RPMI7951 (cell line): ENCODE measurements at places on chromosomes 7 and 10. TPM values are rescaled to one million over a fixed set of nuclear protein-coding genes. Genes with fewer than 3 reads are reported as not detected.

The LBX1 gene
- total RNA-seq = not detected in 2 replicates

DNA sequence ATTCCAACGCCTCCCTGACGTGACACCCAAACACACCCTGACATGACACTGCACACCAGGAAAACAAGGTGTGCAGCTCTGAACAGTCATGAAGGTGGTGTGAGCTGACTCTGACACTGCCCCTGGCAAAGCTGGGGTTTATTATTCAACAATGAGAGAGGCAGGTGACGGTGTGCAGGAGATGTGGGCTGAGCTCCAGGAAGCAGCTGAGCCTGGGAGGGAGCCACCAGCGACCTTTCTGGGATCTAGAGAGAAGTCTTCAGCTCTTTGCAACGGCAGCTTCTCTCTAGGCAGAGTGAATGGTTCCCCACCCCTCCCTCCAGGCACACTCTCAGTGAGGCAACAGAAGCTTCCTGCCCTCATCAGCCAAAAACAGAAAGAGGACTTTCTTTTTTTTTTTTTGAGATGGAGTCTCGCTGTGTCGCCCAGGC is 65.6 kb downstream of the SH3PXD2A start:
- DNase-seq = no peak

- DNase-seq = no peak
Observed at GRCh38 chr10:26457088-26457487, 18.9 kb downstream of the APBB1IP start.

The TET1 gene
- 4.1 and 6.1 TPM in 2 replicates for total RNA-seq

- no peak for DNase-seq
Observed at GRCh38 chr10:106652279-106652678, 512.2 kb downstream of the SORCS1 start.

The SLC18A3 gene
- total RNA-seq = not detected in 2 replicates

The CYP2E1 gene
- not detected in 2 replicates for total RNA-seq

The SLC16A9 gene
- total RNA-seq = under 0.01 TPM in 1 of 2 replicates, not detected in the other

The MET gene
- 52.7 and 62.1 TPM in 2 replicates for total RNA-seq

DNA sequence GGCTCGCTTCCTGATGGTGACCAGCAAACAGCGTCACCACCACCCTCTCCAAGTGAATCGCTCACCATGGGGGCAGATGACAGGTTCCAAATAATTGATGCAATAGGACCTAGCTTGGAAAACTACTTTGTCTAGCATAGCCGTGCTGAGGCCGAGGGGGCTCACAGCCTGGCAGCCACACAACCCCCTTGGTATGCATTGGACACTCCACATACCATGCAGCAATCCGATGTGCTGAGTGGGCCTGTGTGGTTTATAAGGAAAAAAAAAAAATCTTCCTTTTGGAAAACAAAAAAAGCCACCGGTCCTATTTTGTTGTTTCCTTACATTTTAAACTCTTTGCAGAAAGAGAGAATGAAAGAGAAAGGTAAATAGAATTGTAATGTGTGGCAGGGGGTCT is 15.1 kb downstream of the GATA3 start:
- DNase-seq = peak; percentile 82

DNA sequence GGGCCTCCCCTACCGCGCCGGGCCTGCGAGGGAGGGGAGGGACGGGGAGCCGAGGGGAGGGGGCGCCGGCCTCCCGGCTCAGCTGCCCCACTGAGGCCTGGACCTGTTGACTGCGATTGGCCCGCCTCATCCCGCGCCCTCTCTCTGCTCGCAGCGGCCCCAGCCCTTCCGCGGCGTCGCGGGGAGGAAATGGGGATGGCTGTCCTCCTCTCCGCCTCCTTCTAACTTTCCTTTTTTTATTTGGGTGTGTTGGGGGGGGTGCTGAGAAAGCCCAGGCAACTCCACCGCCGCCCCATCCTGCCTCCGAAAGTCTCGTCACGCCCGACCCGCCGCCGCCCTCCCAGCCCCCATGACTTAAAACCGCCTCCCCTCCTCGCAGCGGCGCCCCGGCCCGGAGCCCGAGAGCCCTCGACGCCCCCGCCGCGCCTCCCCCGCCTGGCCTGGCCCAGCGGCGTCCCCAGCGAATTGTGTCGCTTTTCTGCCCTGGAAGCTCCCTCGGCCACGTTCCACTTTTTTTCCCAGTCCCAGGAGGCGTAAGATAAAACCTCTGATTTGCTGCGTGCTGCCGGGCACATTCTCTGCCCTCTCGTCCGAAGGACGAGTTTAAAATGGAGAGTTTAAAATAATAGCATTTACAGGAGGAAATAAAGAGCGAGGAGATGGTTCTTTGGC is 842 bp upstream of the SKIDA1 start:
- DNase-seq = peak; percentile 88

DNA sequence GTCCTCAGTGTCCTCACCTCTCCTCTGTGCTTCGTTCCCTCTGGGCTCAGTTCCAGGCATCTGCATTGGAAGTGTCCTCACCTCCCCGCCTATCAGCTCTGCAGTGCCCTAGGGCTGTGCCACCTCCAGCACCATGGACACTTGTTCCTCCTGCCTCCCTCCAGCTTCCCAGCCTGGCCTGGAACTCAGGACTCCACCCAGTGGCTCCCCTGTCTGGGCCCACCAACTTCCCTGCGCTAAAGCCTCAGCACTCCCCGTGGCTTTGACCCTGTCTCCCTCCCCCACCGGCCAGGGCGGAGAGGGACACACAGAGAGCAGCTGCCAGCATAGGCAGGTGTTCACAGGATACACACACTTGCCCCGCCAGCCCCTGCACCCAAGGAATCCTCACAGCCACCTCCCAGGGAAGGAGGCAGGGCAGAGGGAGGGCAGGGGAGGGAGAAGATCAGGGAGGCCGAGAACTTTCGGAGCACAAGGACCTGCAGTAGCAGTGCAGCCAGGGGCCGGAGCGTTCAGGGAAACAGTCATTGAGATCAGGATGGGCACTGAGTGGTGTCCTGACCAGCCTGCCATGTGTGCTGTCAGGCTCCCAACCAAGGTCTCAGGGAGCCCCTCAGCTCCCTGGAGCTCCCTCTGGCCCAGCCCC is 31.3 kb downstream of the ANXA8 start:
- no peak for DNase-seq

The GALNT17 gene
- not detected in 2 replicates for total RNA-seq

DNA sequence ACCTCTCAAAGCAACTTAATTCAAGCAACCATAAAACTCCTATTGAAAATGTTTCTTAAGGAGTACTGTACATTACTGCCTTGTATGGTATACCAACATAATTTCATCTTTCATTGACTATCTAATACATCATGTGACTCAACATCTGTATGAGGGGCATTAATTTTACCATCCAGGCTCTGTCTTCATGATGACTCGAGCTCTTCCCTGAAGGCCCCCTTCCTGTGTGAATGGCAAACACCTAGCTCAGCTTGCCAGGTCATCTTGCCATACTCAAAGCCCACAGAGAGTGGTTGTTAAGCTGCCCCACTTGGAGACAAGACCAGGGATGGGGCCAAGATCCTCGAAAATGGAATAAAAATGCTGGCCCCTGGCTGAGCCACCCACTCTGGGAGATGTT is 82.4 kb downstream of the SGMS1 start:
- DNase-seq = no peak

- DNase-seq = no peak
Observed at GRCh38 chr10:123393170-123393569, 239.0 kb downstream of the BUB3 start.

The ZNF853 gene
- under 0.01 and 0.10 TPM in 2 replicates for total RNA-seq

DNA sequence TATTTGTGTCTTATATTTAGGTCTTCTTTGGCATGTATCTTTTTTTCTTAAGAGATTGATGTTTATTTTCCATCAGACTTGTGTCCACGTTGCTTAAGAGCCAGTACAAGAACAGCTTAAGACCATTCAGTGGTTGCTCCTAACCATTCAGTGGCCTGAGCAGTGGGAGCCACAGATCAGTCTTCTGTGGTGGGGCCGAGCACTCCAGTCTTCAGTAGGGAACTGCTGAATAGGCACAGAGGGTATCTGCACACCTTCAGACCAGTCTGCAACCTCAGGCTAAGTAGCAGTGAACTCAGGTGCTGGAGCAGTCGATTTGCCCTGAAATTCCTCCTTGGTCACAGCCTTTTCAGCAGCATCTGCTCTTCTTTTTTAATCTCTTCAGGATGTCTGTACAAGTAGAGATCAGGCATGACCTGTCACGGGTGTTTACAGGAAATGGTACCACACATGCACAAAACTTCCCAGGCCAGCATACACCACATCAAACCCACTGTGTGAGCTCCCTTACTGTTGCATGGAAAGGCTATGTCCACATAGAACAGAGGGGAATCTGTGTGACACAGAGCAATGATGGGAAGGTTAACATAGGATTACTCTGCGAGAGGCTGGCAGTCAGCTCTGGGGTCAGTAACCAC is 51.5 kb downstream of the FAM107B start:
- DNase-seq = no peak

DNA sequence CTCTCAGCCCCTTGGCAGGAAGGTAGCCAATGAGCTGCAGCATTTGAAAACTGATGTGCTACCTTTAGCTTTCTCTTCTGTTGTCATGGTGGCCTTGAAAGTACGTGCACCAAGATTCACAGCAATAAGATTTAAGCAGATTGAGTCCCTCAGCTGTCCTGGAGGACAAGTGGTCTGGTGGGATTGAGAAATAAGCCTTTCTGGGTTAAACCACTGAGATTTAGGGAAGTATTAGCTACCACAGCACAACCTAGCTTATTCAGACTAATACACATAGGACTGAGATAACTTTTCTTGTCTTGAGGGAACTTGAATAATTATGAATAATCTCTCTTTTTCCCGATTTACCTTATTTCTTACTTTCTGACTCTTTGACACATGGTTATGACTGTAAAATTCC is 324.0 kb downstream of the PTEN start:
- DNase-seq = no peak

DNA sequence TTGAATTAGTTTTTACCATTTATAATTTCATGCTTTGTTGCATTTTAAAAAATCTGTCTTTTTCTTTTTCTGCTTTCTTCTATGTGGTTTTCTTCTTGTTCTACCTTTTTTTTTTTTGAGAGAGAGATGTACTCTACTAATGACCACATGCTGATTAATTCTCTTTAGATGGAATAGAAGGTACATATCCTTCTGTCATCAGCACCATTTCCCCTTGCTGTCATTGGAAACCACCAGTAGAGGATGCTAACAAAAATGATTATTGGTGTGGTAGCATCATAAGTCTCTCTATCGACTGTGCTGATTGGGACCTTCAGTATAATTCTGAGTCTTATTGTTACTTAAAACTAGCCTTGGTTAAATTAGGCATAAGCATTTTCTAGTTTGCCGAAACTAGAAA is 3.6 kb downstream of the ZEB1 start:
- DNase-seq = peak; percentile 51

The CYP3A4 gene
- total RNA-seq = not detected in 2 replicates

The DPCD gene
- 65.8 and 69.5 TPM in 2 replicates for total RNA-seq

- DNase-seq = no peak
Observed at GRCh38 chr7:143217806-143218205, 4.0 kb upstream of the TAS2R40 start.

DNA sequence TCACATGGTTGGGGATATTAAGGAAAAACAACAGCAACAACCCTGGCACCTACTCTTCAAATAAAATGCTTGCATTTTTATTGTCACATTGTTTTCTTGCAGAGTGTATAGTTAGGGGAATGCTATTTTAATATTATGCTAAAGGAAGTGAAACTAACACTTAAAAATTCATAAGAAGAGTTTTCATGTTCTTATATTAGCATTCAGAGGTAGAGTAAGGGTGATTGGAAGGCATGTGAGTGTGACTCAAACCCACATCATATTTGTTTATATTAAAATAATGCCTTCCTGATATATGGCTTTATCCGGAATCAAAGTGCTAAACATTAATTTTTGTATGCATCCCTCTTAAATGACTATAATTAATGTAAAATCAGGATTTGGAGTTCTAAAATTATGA is 59.8 kb upstream of the TES start:
- DNase-seq = no peak

DNA sequence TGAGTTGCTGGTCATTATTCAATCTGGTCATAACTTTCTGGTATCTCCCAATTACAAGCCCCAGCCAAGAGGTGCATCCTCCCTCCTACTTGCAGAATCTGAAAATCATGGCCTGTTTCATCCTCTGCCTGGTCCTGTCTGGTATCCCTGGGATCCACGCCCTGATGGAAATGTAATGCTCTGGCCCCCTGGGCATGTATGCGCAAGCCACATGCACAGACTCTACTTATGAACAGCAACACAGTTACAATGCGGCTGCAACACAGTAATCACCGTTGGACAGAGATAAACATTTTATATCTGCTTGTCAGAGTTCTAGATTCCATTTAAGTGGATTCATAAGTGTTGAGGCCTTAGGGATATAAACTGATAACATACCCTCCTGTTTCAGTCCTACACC is 117.8 kb upstream of the ABI1 start:
- no peak for DNase-seq

- no peak for DNase-seq
Observed at GRCh38 chr7:30968747-30969603, 5.2 kb downstream of the GHRHR start.

DNA sequence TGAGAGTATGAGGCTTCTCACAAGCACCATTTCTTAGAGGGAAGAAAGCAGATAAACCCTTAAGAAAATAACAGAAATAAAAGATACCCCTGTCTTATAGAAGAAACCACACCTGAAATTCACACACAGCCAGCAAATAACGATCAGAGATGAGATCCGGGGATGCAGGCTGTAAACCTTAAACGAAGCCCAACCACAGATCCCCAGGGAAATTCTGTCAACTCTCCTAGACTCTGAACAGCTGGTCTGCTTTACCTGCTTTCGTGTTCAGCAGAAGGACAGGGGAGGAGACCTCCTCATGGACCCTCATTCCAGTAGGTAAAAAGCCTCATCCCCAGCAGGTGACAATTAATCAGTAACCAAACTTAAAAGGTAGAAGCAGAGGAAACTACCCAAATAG is 45.0 kb downstream of the VOPP1 start:
- DNase-seq = no peak
